ENCODE measurements at places on chromosomes 11 and 22.

DNA sequence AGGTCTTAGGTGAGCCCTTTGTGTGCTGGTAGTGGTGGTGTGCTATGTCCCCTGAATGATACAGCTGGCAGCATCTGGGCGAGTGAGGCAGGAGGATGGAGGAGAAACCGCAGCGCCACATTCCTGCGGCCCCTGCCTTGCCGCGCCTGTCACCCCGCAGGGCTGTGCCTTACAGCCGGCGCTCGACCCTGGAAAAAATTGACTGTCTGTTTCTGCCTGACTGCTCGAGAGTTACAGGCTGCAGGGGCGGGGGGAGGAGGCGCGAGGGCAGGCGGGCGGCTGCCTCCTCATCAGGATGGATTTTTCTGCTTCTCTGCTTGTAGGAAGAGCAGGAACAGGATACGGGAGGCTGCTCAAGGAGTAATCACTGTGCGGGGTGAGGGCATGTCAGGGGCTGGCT is 443.4 kb downstream of the MIAT start:
- DNase-seq = no peak

DNA sequence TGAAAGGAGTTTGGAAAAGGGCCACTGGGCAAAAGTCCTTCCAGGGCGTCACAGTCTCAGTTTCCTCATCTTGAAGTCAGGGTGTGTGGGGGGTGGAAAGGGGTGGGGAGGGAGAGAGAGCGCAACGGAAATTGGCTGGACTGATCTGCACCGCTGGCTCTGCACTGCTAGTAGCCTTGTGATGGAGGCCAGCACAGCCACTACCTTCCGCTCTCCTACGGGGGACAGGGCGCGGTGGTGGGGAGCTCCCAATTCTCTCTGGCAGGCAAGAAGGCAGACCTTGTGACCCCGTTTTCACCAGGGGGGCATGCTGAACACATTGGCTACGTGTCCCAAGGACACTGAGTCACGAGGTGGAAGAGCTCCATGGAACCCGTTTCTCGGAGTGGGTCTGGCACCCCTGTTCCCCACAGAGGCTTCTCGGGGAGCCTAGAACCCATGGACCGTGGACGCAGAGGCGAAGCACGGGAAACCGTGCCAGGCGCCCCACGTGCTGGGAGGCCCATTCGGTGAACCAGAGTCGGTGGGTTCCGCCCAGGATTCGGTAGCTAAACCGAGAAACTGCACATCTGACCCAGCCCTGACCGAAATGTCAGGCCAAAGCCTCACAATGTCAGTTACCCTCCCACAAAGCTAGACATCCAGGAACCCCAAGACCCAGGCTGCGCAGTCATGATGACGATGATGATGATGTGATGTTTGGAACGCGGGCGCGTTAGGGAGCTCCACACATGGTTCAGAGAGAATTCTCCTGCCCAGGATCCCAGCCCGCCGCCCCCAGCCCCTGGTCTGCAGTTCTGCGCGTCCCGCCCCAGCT is 28.3 kb upstream of the WNT11 start:
- peak; percentile 68 for DNase-seq

GRCh38 chr11:125662689-125663088 is 18.0 kb downstream of the ACRV1 start:
- no peak for DNase-seq

DNA sequence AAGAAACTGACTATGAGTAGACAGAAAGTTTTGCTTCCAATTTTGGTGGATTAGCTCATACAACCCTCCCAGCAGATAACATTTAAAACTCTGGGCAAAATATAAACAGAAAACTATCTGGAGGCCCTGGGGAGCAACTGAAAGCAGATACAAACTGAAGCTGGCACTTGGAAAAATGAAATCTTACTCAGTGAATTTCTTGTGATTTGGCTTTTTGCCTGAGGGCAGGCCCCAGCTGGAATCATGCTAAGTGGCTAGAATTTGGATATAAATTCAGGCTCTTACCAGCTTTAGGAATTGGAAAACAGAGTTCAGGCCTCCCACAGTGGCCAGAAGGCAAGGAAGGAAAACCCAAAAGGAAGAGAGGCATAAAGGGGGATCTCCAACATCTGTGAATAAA is 85.8 kb downstream of the EFCAB6 start:
- no peak for DNase-seq

GRCh38 chr22:22520667-22521602 is 865 bp upstream of the ZNF280A start:
- no peak for DNase-seq

DNA sequence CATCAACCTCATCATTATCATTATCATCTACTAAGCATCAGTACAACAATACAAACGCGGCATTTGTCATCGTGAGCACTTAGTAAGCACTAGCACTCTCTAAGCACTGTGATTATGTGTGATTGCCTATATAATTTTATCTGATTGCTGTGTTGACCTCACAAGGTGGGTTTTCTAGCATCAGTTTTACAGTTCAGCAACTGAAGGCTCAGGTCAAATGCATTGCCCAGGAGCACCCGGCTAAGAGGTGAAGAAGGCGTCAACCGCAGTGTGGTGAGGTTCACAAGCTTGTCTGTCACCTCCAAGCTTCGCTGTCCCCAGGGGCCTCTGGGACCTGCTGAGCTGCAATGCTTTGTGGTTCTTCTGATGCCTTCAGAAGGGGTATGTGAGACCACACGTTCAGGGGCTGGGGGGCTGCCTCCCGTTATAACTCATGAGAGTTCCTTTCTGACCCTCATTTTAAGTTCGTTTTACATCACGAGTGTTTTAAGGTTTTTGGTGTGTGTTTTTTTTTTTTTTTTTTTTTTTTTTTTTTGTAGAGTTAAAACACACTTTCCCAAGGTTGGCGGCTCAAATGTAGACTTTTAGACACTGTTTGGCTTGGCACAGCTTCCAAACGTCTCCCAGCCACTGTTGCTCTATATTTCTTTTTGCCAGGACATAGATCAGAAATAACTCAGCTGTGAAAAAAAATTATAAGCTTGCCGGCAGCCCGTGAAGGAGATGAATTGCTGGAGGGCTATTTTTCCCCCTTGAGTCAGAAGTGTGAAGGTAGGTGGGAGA is 33.8 kb upstream of the SCUBE1 start:
- no peak for DNase-seq

DNA sequence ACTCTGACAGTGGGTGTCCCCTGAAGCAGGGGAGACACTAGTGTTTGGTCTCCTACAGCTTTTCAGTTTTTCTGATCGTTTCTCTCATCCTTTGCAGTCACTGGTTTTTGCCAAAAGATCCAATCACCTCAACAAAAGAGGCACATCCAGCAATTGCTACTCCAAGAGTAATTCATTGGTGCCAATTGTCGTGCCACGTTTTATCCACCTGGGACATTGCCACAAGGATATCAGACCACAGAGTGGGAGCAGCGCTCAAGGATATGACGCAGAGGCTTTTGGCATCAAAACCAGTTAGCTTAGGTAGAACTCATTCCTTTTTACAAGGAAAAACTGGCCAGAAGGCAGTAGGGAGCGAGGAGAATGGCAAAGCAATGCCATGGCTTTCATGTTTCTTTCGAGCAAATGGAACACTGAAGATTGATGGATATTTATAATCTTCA is 40.9 kb upstream of the BLID start:
- no peak for DNase-seq

- DNase-seq = no peak
These were observed 2.7 kb downstream of the REXO2 start for GRCh38 chr11:114441921-114442320.

DNA sequence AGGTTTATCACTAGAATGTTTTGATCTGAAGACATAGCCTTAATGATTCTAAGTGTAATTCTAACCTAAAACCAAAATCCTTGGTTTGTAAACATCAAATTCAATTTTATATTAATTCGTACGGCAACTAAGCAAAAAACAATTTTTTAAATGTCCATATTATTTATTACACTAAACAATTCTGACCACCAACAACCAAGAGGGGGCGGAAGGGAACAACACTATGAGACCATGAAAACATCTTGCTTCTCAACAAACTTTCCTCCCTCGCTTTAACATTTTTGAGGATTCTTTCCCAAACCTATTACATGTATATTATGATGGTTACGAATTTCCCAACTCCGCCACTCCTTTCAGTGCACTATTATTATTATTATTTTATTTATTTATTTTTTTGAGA is 6.5 kb upstream of the UCP2 start:
- no peak for DNase-seq

DNA sequence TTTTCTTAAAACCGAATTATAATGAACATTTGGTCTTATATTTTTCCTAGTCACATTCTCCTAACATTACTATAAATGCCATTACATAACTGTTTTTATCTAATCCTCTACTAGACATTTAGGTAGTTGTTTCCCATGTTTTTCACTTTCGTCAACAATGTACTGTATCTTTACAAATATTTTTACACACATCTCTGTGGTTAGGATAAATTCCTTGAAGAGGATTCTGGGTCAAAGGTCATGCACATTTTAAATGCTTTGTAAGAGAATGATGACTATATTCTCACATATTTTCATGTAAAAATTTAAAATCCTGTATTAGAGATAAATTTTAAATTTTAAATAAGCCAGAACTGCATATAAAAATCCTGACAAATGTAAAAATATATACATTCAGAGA is 61.3 kb upstream of the CLNS1A start:
- no peak for DNase-seq

GRCh38 chr11:120569861-120570260 is 58.3 kb downstream of the GRIK4 start:
- DNase-seq = no peak

DNA sequence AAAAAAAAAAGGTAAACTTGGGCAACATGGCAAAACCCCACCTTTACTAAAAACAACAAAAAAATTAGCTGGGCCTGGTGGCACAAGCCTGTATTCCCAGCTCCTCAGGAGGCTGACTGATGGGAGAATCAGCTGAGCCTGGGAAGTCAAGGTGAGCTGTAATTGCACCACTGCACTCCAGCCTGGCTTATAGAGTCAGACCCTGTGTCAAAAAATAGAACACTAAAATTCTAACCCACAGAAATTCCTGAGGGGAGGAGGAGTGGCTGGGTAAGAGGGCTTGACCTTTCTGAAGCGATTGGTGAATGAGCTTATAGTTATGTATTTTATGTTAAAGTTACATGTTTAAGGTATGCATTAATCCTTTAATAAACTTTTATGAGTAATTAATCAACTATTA is 53.3 kb downstream of the FAT3 start:
- DNase-seq = no peak

DNA sequence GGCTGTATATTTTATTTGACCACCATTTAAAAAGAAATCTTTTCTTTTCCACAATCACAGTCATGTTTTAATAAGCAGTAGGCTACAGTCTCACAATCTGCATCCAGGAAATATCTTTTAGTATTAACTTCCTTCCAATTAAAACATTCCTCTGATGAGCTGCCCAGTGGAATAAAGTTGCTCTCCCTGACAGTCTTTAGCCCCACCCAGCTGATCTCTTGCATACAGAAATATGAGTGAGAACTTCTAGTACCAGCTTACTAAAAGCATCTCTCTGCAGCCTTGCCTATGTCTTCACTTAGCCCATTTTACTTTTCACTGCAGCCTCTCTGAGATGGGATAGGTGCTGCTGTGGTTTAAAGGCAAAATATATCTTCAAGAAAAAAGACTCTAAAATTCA is 143.4 kb upstream of the ANO3 start:
- no peak for DNase-seq

GRCh38 chr11:2269601-2270321 is 627 bp downstream of the ASCL2 start:
- DNase-seq = peak; percentile 73

DNA sequence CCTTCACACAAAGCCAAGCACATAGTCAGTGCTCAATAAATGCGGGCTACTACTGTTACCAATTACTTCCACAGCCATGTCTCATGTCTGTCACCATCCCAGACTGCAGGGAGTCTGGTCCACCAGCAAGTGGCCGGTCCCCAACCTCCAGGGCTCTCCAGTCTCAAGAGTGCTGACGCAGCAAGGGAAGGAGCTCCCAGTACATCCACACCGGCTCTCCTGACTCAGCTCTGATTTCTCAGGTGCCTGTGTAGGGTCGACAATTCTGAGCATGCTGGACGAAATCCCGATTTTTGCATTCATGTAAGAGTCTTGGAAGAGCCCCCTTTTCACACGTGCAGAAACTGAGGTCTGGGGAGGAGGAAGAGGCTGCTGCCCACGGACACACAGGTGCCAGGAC is 10.3 kb upstream of the NEFH start:
- no peak for DNase-seq

DNA sequence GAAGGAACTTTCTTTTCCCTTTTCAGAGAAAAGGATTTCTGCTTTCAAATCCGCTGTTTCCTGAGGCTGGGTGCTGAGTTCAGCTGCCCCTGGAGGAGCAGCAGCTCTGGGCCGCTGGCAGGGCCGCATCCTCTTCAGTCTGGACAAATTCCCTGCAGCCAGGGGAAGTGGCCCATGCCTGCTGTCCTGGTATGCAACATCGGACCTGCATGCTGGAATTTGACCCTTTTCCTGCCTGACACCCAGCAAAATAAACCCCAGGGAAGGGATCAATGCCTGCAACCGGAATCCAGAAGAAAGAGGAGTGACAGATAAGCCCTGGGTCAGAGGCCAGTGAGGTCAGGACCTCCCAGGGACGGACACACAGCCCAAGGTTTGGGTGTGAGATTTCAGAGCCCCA is 54.1 kb upstream of the LINC01488 start:
- peak; percentile 39 for DNase-seq

GRCh38 chr11:32309530-32310213 is 125.7 kb downstream of the WT1 start:
- no peak for DNase-seq

- DNase-seq = no peak
These were observed 4.6 kb upstream of the SMCO4 start for GRCh38 chr11:93547773-93548172.

DNA sequence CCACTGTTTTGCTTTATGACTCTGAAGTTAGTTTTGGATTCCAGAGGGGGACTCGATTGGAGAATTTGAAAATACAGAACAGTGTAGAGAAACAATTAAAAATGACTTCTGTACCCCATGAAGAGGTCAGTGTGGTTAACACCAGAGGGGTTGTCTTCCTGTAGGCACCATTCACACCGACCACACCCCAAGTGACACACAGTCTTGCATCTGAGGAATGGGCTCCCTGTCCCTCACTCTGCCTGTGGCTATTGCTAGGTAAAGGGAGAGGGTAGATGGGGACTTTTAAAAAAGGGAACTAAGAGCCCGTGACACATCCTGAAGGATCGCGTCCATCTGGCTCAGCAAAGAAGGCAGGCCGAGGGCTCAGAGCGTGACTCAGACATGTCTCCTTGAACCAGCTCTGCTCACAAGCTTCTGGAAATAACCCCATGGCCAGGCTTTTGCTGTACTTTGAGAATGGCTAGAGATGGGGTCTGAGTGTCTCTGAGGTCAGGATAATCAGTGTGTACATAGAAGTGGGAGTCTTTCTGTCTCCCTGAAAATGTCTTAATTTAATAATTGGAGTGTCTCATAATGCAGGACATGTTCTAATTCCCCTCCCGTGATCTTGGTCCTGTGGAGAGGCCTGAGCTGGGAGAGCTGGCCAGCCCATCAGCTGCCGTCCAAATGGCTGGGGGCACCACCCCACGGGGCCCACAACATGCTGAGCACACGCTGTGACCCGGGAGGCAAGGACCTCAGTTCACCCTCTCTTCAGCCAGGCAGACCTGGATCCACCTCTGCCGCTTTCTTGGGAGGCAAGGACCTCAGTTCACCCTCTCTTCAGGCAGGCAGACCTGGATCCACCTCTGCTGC is 39.3 kb downstream of the SGSM1 start:
- DNase-seq = no peak

GRCh38 chr11:80122211-80122610 is 681.4 kb upstream of the TENM4 start:
- DNase-seq = no peak

Measured in left ventricle myocardium superior (tissue), 1 donor.